ENCODE measurements at places on chromosomes 7 and 10.

GRCh38 chr10:18735711-18736110 lies 76.5 kb downstream of the ARL5B start:
- no peaks in the 10 kb centered on the region for H3K27me3 ChIP-seq
- H3K4me1 ChIP-seq = no peaks in the 10 kb centered on the region

DNA sequence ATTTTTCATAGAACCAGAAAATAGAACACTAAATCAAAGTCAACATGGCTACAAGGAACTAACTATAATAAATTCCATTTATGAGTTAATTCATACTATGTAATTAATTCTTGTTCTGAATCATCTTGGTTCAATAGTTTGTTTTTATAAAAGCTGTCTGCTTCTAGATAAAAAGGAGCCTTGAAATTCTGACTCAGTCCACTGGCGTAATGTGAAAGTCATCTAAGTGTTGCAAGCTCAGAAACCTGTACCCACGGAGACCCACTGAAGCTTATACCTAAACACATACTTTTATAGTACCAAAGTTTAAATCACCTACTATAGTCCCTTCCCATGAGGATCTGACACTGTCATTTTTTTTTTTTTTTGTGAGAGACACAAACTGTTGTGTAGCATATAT lies 489.4 kb downstream of the SEMA3D start:
- H3K27ac ChIP-seq = no peak overlapping the region
- no peak for DNase-seq
- no peaks in the 10 kb centered on the region for H3K36me3 ChIP-seq
- no peak overlapping the region for H3K4me3 ChIP-seq

DNA sequence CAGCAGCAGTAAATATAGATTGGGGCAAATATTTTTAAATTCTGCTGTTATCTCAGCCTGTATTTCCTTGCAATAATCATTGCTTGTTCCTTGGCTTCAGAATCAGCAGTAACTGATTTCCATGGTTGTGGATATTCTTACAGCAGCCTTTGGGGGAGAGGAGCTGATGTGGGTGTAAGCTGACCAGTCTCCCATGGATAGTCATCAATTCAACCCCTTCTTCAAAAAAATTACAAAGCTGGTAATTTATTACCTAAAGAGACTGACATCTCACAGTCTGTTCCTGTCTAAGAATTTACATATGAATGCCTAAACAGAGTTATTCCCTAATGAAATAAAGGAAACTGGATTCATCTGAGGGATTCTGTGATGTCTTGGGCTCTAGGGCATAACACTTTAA lies 103.1 kb upstream of the CABCOCO1 start:
- H3K27ac ChIP-seq = no peak overlapping the region
- no peaks in the 10 kb centered on the region for H3K27me3 ChIP-seq
- no peaks in the 10 kb centered on the region for H3K36me3 ChIP-seq
- no peak for DNase-seq
- no peaks in the 10 kb centered on the region for H3K4me1 ChIP-seq

DNA sequence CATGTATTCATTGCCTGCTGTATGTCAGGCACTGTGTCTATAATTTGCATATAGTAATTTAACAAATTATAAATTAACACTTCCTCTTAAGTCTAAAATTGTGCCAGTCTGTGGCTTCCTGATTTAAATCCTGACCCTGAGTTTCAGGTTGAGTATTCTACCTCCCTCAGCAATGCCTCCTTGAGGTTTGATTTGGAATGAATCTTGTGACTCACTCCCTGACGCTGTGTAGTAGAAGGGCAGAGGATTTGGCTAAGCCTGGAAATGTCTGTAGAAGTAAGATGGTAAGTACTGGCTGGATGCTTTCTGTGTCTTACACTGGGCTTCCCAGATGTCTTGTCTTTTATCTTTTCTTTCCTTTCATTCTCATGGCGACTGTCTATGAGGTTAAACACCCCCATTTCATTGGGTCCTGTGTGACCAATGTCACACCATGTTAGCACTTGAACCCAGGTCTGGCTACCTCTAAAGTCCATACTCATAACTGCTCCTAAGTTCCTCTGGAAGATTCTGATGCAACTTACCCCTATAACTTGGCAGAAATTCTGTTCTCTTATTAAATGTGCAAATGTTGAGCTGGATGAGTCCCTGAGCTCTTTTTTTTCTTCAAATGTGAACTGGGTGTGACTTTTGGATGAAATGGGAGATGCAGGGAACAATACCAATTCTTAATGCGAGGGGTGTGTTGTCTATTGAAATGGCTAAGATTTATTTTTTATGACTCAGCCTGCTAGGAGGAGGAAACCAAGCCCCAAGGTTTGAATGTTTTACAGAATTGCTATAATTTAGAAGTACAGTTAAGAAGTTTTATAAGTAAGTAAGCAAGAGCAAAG lies 48.5 kb downstream of the PLCE1 start:
- no peak overlapping the region for H3K4me3 ChIP-seq
- no peak overlapping the region for H3K27ac ChIP-seq
- no peaks in the 10 kb centered on the region for H3K27me3 ChIP-seq
- no peaks in the 10 kb centered on the region for H3K36me3 ChIP-seq

DNA sequence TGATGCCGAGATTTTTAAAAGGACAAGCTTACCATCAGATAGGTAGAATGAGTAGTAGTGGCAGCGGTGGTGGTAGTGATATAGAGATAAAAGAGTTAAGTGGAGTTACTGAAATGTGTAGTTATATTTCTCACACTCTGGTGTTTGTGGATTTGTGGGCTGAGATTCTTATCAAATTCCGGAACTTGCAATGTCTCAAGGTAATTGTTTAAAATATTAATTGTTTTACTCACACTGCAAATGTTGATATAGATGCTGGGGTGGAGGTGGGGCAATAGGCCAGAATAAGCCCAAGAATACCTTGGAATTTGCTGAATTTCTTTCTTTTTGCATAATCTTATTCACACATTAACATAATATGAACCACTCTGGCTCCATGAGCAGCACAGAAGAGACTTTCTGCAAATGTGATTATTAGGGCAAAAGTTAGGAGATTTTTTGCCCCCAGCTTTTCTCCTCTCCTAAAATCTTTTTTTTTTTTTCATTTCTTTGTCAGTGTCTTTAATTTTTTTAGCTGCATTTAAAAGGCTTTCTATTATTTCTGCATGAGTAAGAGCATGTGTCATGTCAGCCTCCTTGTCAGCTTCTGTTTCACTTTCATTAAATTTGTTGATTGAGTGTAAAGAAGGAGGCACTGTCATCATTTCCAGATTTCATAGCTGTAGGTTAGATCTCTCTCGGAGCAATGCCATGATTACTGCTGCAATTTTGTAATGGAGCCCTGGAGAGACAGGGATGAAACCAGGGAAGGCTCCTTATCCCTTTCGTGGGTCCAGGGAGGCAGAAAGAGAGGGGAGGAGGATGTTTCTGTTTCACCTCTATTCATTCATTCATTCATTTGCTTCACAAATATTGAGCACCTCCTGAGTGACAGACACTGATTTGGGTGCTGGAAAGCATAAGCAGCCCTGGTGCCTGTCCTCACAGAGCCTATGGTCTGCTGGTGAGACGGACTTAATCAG lies 13.1 kb upstream of the SGMS1 start:
- no peak for DNase-seq
- H3K27me3 ChIP-seq = no peaks in the 10 kb centered on the region
- no peaks in the 10 kb centered on the region for H3K36me3 ChIP-seq
- no peaks in the 10 kb centered on the region for H3K4me1 ChIP-seq
